ENCODE measurements at places on chromosomes 11 and 22.

DNA sequence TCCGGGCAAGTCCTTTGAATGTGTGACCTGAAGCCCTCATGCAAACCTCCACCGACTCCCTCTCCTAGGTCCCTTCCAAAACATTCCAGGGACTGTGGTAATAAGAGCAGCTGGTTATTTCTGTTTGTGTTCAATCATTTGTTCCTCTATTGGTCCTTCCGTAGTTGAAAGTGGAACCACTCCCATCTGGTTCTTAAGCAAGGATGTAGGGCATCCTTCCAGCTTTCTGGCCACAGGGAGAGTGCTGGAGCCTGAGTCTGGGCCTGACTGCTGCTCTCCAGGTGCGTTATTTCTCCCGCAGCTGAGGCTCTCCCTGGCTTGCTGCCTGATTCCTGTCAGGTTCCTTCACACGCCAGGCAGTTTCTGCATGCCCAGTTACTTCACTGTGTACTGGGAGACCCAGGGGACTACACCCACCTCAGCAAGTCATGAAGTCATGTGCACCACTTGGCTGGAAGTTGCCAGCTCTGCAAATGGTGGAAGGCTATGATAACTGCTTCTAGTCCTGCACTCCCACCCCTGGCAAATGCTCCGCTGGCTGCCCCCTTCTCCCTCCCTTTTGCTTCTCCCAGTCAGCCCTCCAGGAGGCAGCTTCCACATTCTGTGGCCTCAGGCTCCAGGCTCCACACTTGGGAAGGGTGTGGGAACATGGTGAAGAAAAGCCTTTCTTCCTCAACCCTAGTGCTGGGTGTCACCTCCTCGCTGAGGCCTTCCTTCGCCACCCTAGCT is 4.0 kb upstream of the ALX4 start:
- DNase-seq, result no peak

GRCh38 chr11:86818462-86819192 is 18.3 kb downstream of the PRSS23 start:
- peak; percentile 89 for DNase-seq

DNA sequence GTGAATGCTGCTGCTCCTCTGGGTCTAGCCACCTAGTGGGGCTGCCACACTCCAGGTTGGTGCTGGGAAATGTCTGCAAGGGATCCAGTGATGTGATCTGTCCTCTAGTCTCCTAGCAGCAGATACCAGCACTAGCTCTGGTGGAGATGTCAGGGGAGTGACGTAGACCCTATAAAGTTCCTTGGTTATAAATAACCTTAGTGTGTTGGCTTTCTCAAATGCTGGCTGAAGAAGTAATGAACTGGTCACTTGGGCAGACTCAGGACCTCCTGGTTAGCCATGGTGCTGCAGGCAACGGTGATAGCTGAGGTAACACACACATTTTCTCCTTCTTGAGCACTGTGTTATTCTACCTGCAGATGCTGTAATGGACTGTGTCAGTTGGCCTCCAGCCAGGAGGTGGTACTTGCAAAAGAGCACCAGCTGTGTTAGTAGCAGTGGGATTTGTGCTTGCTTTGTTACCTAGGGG is 35.5 kb downstream of the BBOX1 start:
- DNase-seq, result no peak

- no peak for DNase-seq
Observed at GRCh38 chr11:47328449-47329390, 23.8 kb downstream of the MYBPC3 start.

DNA sequence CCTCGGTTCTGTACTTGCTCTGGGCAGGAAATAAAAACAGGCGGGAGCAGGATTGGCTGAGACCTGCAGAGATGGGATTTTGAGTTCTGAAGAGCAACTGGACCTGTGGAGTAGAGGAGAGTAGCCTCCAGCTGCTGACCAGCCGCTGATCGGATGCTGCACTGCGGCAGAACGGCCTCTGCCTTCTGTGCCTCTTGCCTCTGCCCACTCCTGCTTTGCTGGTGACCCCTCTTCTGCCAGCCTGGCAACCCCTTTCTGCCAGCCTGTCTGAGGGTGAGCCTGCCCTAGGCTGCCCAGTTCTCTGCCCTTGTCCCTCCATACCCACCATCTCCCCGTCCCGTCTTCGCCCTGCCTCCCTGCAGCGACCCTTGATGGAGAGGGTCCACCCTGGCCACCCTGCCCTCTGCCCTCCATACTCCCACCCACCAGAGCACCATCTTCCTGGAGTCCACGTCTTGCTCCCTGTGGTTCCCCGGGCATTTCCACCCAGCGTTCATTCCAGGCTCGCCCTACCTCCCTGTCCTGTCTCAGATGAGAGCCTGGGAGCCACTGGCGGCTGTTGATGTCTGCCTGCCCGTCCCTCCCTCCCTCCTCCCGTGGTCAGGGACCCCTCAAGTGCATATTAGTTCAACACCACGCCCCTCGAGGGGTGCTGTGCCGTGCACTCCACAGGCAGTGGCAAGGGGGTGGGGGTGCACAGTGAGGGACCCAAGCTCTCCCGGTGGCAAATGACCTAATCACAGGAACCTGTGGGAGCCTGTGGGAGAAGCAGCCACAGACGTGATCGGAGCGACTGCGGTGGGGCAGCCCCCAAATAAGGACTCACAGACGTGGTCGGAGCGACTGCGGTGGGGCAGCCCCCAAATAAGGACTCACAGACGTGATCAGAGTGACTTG is 863.3 kb downstream of the TBC1D22A start:
- no peak for DNase-seq

- no peak for DNase-seq
Observed at GRCh38 chr22:35600476-35600875, 16.7 kb downstream of the MB start.

DNA sequence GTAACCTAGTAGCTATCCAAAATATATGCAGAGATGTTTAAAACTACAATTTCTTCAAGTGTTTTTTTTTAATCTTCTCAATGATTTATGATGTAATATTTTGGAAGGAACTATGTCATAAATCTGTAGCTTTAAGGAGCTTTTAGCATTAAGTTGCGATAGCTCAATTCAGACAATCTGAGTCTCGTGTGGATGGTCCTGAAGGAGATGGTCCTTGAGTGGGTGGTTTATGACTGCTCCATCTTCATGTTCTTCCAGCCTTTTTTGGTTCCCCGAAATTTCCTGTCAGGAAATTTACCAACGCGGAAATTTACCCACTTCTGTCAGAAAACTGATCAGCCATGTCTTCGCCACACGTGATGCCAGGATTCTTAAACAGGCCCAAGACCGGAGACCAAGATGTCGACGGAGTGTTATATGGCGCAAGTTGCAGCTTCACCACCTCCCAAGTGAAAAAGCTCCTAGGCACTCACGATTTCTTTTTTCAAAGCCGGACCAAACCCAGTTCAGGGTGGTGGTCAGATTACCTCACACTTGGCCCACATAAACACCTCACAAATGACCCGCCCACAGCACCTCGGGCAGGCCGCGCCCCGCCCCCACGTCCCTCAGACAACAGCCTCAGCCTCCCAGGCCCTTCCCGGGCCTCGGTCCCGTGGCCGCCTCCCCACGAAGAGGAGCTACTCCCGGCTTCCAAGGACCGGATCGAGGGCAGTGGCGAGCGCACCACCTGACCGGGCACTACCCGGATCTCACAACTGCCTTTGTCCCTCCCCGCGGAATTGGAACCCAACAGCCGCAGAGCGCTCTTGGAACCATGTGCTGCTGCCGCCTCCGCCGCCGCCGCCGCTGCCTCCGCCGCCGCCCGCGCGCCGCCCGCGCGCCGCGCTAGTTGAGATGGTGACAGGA is at the start of gene MORC2:
MORC2 (minus strand) TSS at position 760 of the 909 bp plus-strand sequence. CDS start 885 bp downstream, outside the sequence.
- DNase-seq, result peak; percentile 61

GRCh38 chr11:73236854-73237253 is 18.8 kb downstream of the P2RY2 start:
- peak; percentile 55 for DNase-seq

DNA sequence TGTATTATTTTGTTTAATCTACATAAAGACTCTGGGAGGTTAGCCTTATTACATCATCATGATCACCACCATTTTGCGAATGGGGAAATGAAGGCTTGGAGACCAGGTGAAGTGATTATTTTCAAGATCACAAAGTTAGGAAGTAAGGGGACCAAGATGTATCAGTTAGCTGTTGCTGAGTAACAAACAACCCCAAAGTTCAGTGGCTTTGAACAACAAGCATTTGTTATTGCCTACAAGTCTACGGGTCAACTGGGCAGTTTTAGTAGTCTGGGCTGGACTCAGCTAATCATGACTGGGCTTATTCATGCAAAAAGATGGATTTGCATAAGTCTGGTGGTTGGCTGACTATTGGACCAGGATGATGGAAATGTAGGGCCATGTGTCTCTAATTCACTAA is 389.2 kb downstream of the MIAT start:
- DNase-seq, result no peak

GRCh38 chr22:40322021-40322420 is 24.3 kb upstream of the ADSL start:
- peak; percentile 56 for DNase-seq

- DNase-seq, result peak; percentile 7
Observed at GRCh38 chr22:25007444-25008106, 55.1 kb downstream of the KIAA1671 start.

DNA sequence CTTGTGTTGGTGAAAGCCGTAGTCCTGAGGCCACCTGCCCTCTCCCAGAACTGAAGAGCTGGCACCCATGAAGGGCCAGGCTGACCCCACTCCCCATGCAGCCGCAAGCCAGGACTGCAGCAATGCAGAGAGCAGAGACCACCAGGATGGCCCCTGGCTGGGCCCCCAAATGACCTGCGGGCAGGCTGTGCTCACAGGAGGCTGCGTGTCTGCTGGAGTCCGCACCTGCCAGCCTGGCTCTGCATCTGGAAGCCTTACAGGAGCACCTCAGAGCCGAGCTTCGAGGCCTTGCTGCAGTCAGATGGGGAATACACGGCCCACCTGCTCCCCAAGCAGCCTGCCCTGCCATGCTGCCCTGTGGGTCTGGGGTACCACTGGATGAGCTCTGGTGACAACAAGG is 1336.8 kb downstream of the TBC1D22A start:
- no peak for DNase-seq

DNA sequence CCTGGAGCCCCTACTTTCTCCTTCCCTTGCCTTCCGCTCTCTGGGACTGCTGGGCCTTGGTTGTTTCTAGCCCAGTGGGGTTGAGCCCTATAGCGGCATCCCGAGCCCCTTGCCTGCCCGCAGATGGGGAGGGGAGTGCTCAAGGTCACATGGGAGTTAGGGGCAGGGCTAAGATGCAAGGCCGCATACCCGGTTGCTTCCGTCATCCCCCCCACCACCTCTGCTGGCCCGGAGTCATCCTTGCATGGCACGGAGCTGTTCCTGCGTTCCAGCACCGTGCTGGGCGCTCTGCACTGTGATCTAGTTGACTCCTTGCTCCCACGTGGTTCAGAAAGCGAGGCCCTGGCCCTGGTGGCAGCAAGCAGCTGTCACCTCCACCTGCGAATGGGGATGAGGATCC is 18.0 kb downstream of the FLRT1 start:
- DNase-seq, result peak; percentile 41

DNA sequence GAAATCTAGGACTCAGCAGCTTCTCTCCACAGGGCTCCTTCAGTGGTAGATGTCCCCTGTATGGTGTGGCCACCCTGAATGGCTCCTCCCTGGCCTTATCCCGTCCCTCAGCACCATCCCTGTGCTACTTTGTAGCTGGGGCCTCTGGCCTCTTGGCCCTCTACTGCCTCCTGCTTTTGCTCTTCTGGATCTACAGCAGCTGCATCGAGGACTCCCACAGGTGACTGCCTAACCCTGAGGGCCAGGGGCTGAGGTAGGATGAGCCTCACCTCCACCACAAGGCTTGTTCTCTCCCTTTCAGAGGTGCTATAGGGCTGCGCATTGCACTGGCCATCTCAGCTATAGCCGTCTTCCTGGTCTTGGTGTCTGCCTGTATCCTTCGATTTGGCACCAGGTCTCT is 1.8 kb downstream of the TMEM179B start:
- DNase-seq, result no peak

GRCh38 chr11:66922551-66922950 is 35.6 kb downstream of the PC start:
- no peak for DNase-seq

- DNase-seq, result peak; percentile 94
Observed at GRCh38 chr11:103035791-103036434, 56.0 kb downstream of the DCUN1D5 start.

- no peak for DNase-seq
Observed at GRCh38 chr11:79308429-79308828, 132.4 kb downstream of the TENM4 start.

- DNase-seq, result no peak
Observed at GRCh38 chr22:23621082-23621780, 10.9 kb downstream of the DRICH1 start.

GRCh38 chr22:49664371-49664881 is 163.2 kb downstream of the BRD1 start:
- DNase-seq, result no peak

DNA sequence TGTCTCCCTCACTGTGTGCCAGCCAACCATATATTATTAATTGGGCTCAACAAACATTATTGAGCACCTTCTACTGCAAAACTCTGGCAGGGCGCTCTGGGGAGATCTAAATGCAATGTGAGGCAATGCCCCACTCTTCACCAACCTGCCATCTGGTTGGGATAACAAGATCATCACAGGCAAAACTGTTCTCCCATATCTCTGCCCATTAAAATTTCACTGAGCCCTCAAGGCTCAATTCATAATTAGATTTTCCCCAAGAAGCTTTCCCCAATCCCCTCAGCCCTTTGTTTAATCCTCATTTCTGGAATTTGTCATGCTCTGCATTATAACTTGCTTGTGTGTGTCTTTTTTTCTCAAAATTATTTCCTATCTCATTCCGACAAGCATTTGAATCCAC is 106.6 kb downstream of the ARL14EP start:
- no peak for DNase-seq

DNA sequence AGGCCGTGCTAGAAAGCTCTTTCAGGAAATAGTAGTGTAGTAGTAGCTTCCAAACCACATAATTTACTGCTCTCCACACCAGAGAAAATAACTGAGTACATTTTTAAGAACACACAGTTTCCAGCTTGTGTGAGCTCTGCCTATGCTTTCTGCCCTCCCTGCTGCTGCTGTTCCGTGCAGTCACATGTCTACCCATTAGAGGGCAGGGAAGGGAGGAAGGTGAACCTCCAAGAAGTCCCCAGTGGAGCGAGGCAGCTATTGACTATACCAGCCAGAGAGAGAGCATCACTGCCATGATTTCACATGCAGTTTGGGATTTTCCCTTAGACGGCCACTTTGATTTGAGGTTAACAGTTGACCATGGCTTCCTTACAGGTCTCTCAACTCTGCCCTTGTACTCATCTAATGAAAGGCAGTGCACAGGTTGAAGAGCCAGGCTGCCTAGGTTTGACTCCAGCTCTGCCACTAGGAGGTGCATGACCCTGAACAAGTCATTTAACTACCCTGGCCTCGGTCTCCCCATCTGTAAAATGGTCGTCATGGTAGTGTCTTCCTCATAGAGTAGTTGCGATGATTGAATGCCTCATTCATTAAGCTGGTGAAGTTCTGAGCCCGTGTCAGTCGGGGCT is 19.7 kb upstream of the CTTN start:
- no peak for DNase-seq

- DNase-seq, result no peak
Observed at GRCh38 chr11:110711448-110711775, 825 bp downstream of the ARHGAP20 start.

DNA sequence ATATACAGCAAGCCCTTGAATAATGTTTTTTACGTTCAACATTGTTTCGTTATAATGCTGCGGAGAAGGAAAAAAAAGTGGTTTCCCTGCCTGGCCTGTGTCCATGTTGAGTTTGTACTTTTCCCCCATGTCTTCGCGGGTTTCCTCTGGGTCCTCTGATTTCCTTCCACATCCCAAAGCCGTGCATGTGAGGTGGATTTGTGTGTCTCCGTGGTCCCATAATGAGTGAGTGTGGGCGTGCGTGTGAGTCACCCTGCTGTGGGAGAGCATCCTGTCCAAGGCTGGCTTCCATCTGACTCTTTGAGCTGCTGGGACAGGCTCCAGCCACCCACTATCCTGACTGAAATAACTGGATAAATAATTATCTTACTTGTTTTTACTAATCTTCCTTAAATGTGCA is 29.6 kb upstream of the SNX19 start:
- DNase-seq, result peak; percentile 59
